ENCODE measurements at places on chromosomes 16 and 17.

DNA sequence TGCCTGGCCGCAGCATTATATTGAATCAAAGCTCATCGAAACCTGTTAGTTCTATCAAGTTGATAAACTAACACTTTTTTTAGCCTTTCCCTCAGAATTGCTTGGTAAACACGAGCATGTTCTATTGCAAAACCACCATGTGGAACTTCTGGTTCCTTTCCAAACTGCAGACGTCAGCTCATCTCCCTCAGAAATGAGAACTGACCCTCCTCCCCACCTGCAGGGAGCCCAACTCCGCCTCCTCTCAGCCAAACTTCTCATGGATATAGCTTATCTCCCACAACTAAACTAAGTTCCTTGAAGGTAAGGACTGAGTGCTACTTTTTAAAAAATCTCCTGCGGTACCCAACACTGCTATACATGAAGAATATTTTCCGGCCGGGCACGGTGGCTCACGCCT is 6.7 kb downstream of the SHMT1 start:
- DNase-seq, result no peak

DNA sequence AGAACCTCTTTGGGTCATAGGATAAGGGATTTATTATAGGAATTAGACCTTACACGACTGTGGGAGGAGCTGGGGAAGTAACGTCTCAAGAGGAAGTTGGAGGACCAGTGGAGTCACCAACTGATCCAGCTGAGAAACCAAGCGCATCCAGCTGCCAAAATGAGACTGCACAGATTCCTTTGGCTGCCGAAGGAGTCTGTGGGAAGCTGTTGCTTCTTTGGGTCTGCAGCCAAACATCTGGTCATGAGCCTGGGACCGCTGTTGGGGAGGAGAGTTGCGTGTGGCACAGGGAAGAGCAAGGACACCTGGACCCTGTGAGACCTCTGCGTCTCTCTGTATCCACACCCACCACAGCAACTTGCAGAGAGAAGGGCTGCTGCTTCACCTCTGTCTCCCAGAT is 2.4 kb upstream of the NACA2 start:
- no peak for DNase-seq

DNA sequence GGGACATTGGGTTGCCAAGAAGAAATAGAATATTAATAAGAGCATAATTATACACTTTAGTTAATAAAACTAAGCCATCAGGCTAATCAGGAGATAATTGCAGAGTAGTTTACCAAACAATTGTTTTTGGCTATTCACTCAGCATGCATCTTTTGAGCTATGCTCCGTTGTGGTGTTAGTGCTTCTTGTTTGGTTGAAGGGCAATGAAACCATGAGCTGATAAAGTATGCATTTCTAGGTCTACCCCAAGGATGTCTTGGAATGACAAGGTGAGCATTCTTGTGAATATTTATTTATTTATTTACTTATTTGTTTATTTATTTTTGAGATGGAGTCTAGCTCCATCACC is 6.4 kb downstream of the HLF start:
- DNase-seq, result no peak

- no peak for DNase-seq
Observed at GRCh38 chr16:70290949-70291519, 1.7 kb upstream of the AARS1 start.

GRCh38 chr16:28014851-28015250 is 48.7 kb downstream of the GSG1L start:
- no peak for DNase-seq

- DNase-seq, result no peak
Observed at GRCh38 chr17:2094891-2095535, 40.1 kb downstream of the HIC1 start.

GRCh38 chr16:57531635-57532265 is 4.6 kb downstream of the CCDC102A start:
- DNase-seq, result no peak

GRCh38 chr16:75228143-75228976 is 9.6 kb downstream of the CTRB1 start:
- no peak for DNase-seq

GRCh38 chr16:57093666-57094564 is 1.5 kb downstream of the CPNE2 start:
- DNase-seq, result no peak

- no peak for DNase-seq
Observed at GRCh38 chr17:2323629-2324314, 12.5 kb downstream of the TSR1 start.

- no peak for DNase-seq
Observed at GRCh38 chr16:74169687-74170376, 126.8 kb upstream of the PSMD7 start.

DNA sequence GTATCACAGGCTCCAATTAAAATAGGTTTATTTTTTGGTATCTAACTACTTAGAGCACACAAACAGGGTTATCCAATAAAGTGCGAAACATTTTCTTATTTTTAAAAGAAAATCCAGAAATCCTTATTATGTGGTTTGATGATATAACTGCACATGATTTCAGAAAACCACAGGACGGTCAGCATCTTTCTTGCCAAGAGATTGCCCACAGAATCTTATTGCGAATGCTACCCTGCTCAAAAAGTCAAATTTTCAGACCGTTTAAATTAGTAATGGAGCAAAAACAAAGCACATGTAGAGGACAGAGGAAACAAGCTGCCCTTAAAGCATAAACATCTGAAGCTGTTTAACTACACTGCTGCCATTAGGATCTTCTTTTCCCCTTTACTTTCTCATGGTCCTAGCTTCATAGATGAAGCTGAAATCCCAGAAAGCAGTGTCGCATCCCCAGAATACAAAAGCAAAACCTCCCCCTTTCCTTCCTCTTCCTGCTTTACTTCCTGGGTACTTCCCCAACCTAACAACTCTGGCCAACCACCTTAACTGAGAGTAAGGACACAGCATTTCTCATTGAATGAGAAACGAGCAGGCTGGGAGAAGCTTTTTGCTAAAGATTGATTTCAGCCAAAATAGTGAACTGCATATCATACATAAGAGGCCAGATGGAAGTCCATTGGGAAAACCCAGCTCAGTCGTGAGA is 43.7 kb downstream of the CMTM4 start:
- DNase-seq, result no peak

DNA sequence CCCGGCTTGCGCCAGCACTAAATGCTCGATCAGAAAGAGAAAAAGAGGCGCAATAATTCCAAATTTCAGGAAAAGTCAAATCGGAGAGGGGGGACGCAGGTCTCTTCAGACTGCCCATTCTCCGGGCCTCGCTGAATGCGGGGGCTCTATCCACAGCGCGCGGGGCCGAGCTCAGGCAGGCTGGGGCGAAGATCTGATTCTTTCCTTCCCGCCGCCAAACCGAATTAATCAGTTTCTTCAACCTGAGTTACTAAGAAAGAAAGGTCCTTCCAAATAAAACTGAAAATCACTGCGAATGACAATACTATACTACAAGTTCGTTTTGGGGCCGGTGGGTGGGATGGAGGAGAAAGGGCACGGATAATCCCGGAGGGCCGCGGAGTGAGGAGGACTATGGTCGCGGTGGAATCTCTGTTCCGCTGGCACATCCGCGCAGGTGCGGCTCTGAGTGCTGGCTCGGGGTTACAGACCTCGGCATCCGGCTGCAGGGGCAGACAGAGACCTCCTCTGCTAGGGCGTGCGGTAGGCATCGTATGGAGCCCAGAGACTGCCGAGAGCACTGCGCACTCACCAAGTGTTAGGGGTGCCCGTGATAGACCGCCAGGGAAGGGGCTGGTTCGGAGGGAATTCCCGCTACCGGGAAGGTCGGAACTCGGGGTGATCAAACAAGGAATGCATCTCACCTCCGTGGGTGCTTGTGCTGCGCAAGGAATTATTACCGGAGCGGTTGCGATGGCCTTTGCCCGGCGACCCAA is 4.0 kb upstream of the DLX4 start:
- DNase-seq, result no peak

GRCh38 chr16:25730396-25730795 is 38.6 kb downstream of the HS3ST4 start:
- no peak for DNase-seq

DNA sequence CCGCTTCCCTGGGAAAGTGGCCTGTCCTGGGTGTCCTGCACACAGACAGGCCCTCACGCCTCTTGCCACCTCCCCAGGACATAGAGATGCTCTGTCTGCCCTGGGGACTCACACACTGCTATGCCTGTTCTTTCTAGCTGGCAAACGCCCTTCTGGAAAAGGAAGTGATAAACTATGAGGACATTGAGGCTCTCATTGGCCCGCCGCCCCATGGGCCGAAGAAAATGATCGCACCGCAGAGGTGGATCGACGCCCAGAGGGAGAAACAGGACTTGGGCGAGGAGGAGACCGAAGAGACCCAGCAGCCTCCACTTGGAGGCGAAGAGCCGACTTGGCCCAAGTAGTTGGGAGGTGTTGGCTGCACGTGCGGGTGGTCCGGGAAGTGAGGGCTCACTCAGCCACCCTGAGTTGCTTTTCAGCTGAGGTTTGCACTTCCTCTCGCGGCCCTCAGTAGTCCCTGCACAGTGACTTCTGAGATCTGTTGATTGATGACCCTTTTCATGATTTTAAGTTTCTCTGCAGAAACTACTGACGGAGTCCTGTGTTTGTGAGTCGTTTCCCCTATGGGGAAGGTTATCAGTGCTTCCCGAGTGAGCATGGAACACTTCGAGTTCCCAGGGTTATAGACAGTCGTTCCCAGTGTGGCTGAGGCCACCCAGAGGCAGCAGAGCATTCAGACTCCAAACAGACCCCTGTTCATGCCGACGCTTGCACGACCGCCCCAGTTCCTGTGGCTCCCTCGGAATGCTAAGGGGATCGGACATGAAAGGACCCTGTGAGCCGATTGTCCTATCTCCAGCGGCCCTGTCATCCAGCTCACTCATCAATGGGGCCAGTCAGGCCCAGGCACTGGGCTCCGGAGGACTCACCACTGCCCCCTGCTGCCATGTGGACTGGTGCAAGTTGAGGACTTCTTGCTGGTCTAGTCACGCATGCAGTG is 3.5 kb upstream of the RPL13 start:
- DNase-seq, result no peak

DNA sequence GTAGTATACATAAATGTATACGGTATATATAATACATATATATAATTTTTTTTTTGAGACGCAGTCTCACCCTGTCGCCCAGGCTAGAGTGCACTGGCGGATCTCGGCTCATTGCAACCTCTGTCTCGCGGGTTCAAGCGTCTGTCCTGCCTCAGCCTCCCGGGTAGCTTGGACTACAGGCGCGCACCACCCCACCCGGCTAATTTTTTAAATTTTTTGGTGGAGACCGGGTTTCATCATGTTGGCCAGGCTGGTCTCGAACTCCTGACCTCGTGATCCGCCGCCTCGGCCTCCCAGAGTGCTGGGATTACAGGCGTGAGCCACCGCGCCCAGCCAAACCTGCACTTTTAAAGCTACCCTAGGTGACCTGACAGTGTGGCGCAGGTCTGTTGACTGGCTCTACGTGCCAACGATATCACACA is 745 bp downstream of the PAM16 start:
- DNase-seq, result no peak

DNA sequence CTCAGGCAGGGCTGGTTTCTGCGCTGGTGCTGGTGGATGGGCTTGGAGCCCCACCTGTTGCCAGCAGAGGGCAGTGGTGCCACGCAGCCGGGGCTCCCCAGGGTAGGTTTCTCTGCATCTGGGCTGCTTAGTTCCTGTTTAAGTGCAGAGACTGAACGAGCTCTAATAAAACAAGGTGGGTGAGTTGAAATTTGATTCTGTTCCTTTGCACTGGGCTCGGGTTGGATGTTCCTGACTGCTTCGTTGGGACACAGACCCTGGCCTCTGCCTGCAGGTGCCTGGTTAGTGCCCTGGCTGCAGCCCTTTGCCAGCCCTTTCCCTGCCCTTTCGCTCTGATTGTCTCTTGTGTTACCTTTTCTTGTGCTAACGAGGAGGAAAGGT is 30.0 kb downstream of the TBCD start:
- peak; percentile 46 for DNase-seq

- DNase-seq, result no peak
Observed at GRCh38 chr17:77444628-77444983, 303.8 kb downstream of the SEC14L1 start.

DNA sequence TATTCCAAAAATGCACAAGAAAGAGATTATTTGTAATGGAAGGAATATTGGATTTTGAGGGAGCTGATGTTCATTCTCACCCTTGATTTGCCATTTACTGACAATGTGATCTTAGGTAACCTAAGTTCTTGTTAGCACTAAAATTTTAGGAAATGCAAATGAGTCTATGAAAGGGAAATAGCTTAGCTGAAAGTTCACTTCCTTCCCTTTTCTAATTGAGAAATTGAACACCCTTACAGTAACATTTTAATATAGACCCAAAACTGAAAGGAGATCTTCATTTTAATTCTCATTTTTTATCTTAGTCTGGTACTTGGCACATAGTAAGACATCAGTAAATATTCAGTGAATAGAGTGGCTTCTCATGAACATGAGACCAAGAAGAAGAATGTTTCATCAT is 10.9 kb upstream of the WSB1 start:
- DNase-seq, result no peak

DNA sequence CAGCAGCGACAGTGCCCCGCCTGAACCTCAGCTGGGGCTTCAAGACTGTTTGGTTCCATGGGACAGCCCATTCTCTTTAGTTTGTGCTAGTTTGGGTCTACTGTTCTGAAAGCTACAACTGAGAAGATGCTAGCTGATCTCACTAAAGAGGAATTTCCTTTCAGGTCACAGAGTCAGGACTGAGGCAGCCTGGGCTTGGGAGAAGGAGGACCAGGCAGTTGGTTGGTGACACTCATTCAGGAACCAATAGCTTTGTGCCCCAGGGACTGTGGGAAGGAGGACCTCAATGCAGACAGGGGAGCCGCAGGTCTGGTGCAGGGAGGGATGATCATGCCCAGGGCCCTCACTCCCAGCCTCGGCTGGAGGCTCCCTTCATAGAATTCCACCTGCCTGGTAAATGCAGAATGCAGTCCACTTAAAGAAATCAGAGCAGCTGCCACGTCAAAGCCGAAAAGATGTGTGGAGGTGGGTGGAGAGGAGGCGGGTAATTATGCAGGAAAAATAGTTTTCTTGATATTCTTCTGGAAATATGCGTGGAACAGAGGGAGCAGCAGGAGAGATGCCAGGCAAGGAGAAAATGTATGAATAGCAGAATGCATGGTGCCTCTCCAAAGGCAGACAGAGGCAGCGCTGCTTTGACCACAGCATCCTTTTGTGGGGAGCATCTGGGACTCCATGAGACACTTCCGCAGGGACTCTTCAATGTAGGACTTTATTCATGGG is 32.6 kb upstream of the ZFP90 start:
- DNase-seq, result no peak

DNA sequence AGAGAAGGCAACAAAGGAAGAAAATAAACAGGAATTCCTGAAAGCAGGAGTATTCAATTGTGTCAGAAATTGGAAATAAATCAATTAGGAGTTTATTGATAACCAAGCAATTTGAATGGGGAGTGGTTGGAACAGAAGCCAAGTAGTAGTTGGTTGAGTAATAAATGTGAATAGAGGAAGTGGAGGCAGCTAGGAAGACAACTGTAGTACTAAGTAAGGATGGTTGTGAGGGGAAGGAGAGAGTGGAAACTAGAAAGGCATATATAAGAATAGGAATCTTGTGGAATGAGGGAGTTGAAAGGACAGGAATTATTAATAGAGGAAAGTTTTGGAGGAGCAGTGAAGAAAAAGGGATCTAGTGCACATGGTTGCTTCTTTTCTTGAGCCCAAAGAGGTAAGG is 34.4 kb downstream of the NFAT5 start:
- DNase-seq, result no peak

- DNase-seq, result no peak
Observed at GRCh38 chr16:27918755-27919154, 144.8 kb downstream of the GSG1L start.
